Astrocyte (in vitro differentiated cells and primary cell): ENCODE measurements at places on chromosomes 16 and 17. TPM values are rescaled to one million over a fixed set of nuclear protein-coding genes. Genes with fewer than 3 reads are reported as not detected.

- no peak overlapping the region for H3K4me3 ChIP-seq
- no peaks in the 10 kb centered on the region for H3K27me3 ChIP-seq
- peaks cover 2% of the 10 kb centered on the region for H3K36me3 ChIP-seq
- no peak for DNase-seq
Measured at GRCh38 chr16:69083306-69083941, 22.0 kb upstream of the HAS3 start.

DNA sequence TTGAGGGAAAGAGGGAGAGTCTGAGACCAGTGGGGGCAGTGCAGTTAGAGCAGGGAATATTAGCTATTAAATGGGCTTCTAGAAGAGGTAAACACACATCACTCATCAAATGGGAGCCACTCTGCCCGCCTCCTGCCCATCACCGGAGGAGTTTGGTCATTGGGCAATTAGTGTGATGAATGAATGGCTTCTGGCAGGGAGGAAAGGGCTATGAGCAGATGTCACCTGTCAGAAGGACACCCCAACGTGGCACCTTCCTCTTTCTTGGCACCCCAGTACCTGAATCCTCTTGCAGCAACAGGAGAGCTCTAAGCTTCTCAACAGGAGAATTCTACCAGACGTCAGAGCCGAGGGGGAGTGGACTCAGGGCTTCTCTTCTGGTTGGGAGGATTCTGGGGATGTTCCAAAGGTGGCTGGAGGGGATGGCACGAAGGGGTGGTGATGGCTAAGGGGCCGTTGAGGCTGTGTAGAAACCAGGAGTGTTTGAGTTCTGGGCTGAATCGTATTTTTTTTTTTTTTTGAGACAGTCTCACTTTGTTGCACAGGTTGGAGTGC is 11.0 kb downstream of the C1QTNF1 start:
- H3K27me3 ChIP-seq: peaks cover 7% of the 10 kb centered on the region
- H3K36me3 ChIP-seq: no peaks in the 10 kb centered on the region
- no peak overlapping the region for H3K27ac ChIP-seq
- no peak overlapping the region for H3K4me3 ChIP-seq

- H3K27me3 ChIP-seq: no peaks in the 10 kb centered on the region
- H3K4me3 ChIP-seq: no peak overlapping the region
- peak; percentile 18 for DNase-seq
- H3K36me3 ChIP-seq: no peaks in the 10 kb centered on the region
- H3K4me1 ChIP-seq: no peaks in the 10 kb centered on the region
Measured at GRCh38 chr17:44350733-44351226, 5.7 kb downstream of the GRN start.

DNA sequence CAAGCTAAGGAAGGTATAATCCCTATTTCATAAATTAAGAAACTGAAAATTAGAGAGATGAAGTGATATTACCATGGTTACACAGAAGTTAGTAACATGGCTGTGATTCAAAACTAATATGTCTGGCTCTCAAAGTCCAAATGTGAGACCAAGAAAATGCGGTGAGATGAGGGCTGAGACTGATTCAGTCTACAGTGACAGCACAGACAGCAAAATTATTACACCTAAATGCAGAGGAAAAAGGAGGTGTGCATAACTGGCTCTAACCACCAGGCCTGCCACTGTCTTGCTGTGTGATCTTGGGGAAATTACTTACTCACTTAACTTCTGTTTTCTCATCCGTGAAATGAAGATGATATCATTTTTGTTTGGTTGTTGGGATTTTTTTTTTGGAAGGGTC is 270.0 kb upstream of the SOX9 start:
- no peaks in the 10 kb centered on the region for H3K4me1 ChIP-seq
- no peak overlapping the region for H3K4me3 ChIP-seq
- no peaks in the 10 kb centered on the region for H3K27me3 ChIP-seq
- H3K36me3 ChIP-seq: no peaks in the 10 kb centered on the region
- no peak overlapping the region for H3K27ac ChIP-seq

DNA sequence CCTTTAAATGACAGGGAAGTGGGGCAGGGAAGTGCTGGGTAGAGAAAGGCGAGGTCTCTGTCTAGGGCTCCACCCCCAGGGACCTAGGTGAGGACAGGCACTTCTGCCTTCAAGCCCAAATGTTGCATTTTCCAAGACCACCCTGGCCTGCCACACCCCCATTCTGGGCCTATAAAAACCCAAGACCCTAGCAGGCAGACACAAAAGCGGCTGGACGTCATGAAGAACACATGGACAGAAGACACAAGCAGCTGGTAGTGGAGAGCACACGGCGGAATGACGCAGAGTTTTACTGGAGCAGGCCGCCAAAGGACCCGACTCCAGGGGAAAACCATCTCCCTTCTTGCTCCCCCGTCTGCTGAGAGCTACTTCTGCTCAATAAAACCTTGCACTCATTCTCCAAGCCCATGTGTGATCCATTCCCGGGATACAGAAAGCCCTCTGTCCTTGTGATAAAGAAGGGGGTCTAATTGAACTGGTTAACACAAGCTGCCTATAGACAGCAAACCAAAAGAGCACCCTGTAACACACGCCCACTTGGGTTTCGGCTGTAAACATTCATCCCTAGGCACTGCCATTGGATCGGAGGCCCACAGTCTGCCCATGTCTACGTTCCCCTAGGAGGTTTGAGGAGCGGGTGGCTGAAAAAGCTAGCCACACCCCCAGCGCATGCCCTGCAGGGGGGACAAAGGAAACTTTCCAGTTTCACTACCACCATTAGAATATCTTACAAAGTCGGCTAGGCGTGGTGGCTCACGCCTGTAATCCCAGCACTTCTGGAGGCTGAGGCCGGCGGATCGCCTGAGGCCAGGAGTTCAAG is 622.2 kb upstream of the SALL1 start:
- no peaks in the 10 kb centered on the region for H3K4me1 ChIP-seq
- no peaks in the 10 kb centered on the region for H3K27me3 ChIP-seq
- H3K27ac ChIP-seq: no peak overlapping the region
- no peak for DNase-seq
- no peak overlapping the region for H3K4me3 ChIP-seq

- no peak for DNase-seq
- no peaks in the 10 kb centered on the region for H3K4me1 ChIP-seq
- no peaks in the 10 kb centered on the region for H3K27me3 ChIP-seq
- H3K27ac ChIP-seq: no peak overlapping the region
Measured at GRCh38 chr17:66285149-66285548, 17.3 kb upstream of the PRKCA start.

DNA sequence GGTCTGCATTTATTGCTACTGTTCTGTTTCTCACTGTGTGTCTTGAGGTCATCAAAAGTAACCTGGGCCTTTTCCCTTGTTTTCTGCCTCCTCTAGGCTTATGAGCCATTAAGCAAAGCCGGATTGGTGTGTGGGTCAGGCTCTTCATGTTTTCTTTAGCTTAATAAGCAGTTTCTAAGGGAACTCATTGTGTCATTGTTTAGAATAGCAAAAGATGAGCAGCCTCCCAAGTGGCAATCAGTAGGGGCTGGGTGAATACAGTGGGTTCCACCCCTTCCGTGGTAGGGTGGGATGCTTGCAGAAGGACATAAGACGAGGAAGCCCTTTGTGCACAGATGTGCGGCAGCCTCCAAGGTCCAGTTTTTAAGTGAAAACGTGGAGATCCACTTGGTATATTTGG is 34.5 kb downstream of the ABCC1 start:
- peak overlapping the region; percentile 31 for H3K27ac ChIP-seq
- peaks cover 28% of the 10 kb centered on the region for H3K4me1 ChIP-seq
- no peaks in the 10 kb centered on the region for H3K36me3 ChIP-seq
- no peak overlapping the region for H3K4me3 ChIP-seq
- DNase-seq: peak; percentile 66
- no peaks in the 10 kb centered on the region for H3K27me3 ChIP-seq

DNA sequence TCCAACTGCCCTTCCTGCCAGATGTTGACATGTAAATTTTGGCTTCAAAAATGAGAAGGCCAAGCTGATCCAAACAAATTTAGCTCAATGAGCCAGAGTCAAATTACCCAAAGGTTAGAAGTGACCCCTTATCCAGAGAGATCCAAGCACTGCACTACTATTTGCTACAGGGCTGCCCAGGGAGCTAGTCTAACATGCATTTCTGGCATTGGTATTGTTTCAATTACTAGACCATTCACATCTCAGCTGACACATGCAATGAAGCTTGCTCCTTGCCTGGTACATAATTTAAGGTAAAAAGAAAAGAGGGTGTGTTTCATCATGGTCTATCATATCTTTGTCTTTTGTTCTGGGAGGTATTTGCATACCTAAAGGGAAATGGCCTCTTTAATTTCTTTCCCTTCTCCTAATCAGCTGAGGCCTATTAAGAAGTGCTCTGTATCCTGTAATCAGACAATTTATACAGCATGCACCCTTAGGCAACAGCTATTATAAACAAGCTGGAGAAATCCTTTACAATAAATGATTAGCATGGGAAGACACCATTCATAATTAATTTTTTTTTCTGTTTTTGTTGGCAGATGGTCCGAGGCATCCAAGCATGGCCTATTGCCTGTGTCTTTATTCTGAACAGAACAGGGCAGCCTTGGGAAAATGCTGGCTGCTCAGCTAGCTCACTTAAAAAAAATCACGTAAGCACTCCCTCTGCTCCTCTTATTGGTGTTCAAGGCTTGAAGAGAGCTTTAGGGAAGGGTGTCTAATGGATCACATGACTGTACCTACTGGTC is 161.5 kb upstream of the SALL1 start:
- no peaks in the 10 kb centered on the region for H3K36me3 ChIP-seq
- no peaks in the 10 kb centered on the region for H3K4me1 ChIP-seq
- no peak for DNase-seq
- no peak overlapping the region for H3K27ac ChIP-seq
- no peaks in the 10 kb centered on the region for H3K27me3 ChIP-seq

Gene RGS11
- 2.7 and 2.8 TPM in 2 replicates for total RNA-seq

Gene SOX9
- 33.8 and 37.7 TPM in 2 replicates for total RNA-seq

Gene C17orf107
- total RNA-seq: 2.2 and 3.9 TPM in 2 replicates
